ENCODE measurements at places on chromosomes 2 and 18. TPM values are rescaled to one million over a fixed set of nuclear protein-coding genes. Genes with fewer than 3 reads are reported as not detected.
A peak's percentile ranks its signal among the peaks of the same experiment; 100 is the strongest.

LYPD6 gene
- not detected for total RNA-seq

DNA sequence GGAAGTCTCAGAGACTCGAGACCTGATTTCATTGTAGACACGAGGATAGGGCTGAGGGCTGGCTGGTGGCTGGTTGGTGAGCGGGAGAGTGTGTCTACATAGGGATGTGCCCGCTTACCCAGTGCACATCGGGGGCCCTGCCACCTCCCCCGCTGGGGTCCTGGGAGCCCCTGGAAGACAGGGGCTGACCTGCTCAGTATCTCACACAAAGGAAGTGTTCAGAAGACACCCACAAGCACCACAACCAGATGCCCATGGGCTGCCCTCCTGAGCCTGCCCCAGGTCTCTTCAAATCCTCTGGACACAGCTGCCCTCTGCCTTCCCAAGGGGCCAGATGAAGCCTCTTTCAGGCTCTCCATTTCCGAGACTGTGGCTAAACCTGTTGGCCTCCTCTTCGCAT, 43.1 kb downstream of the MYCN start:
- no peak for DNase-seq

MYO5B gene
- not detected for total RNA-seq

GRCh38 chr18:79680100-79680879, 687 bp downstream of the CTDP1 start:
- peak; percentile 75 for DNase-seq

DNAH6 gene
- 0.30 TPM for total RNA-seq

TMEM247 gene
- total RNA-seq = not detected

- DNase-seq = no peak
Observed at GRCh38 chr2:225558399-225559071, 159.0 kb downstream of the NYAP2 start.

SERPINB3 gene
- total RNA-seq = not detected

KYNU gene
- total RNA-seq = not detected

- peak; percentile 55 for DNase-seq
Observed at GRCh38 chr2:62724886-62725711, 19.6 kb downstream of the EHBP1 start.

DNA sequence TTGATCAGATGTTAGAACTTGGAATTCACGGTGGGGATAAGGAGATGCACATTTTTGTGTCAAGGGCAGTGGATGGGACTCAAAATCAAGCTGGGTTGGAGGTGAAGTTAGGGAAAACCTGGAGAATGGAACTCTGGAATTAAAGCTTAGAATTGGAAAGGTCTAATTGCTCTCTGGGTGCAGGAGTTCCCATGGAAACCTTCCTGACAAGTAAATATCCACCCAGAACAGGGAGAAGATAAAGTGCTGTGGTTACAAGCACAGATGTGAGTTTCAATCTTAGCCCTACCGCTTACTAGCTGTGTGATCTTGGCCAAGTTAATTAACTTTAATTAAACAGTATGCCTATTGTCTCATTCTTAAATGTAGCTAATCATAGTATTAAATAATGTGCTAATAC, 71.3 kb upstream of the TCF7L1 start:
- no peak for DNase-seq

NMUR1 gene
- 0.27 TPM for total RNA-seq
